ENCODE measurements at places on chromosomes 13 and 19.

- no peak for DNase-seq
These were observed 7.3 kb upstream of the KCTD15 start for GRCh38 chr19:33789344-33789743.

DNA sequence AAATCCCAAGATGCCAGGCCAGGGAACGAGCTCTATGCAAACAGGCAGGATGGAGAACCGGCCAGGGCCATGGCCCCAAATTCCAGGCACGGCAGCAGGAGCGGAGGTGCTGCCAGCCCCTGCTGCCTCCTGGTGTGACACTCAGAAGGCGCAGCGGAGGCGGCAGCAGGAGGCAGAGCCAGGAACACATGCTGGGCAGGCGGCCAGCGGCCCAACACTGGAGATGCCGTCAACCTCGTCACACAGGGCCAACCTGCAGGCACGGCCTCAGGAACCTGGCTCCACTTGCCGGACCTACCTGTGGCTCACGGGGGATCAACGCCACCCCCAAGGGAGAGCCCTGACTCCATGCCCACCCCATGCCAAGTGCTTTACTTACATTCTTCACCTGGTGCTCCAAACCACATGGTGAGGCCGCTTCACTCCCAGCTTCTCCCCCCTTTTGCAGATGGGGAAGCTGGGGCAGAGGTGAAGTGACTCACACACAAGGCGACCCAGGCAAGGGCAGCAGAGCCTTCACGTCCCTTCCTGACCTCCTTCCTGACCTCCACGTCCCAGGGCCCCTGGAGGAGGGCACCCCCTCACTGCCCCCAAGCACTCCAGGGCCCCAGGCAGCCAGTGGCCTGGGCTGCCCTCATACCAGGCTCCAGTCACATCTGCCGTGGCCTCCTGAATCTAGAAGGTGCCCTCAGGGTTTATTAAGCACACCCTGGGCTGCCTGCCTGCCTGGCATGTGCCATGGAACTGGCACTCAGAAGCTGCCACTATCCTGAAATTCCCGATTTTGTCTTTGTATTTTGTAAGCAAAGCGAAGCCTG is 43.5 kb downstream of the GGACT start:
- DNase-seq = no peak

GRCh38 chr19:9427941-9428340 is 7.4 kb downstream of the ZNF266 start:
- DNase-seq = no peak

GRCh38 chr13:33761740-33762139 is 56.2 kb upstream of the RFC3 start:
- peak; percentile 20 for DNase-seq

- no peak for DNase-seq
These were observed 406.3 kb downstream of the DCT start for GRCh38 chr13:94073007-94073744.

- no peak for DNase-seq
These were observed 126.3 kb upstream of the SLC7A1 start for GRCh38 chr13:29721766-29722165.

DNA sequence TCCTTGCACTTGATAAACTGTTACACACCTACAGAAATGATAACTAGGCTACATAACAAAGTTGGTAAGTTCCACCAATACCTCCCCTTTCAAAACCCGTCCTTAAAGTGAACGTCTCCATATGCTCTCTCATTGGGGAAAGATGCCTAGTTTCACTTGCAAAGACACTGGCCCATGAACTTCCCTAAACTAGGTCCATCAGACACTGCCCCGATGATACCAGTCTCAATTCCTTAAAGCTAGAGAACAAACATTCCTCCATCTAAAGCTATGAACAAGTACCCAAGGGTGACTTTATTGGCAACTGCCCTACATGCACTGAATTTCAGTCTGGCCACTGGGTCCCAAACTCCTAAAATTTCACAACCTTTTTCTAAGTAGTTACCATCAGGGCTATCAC is 39.9 kb downstream of the FOXO1 start:
- no peak for DNase-seq

- DNase-seq = no peak
These were observed 9.6 kb upstream of the GPR183 start for GRCh38 chr13:99316657-99317256.

DNA sequence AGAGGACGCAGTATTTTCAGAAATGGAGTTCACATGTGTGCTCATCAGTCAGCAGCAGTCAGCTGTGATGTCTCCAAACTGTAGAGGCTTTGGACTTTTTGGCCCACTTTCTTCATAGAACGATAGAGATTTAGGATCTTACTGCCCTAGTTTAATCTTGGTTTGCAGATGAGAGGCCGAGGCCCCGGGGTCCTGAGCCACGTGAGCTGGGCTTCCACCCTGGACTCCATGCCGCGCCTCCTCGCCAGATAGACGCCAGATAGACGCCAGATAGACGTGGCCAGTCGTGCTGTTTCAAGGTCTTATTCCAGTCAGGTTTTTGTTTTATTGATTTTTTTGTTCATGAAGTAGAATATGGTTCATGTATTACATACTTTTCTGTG is 11.7 kb upstream of the MCF2L start:
- no peak for DNase-seq

DNA sequence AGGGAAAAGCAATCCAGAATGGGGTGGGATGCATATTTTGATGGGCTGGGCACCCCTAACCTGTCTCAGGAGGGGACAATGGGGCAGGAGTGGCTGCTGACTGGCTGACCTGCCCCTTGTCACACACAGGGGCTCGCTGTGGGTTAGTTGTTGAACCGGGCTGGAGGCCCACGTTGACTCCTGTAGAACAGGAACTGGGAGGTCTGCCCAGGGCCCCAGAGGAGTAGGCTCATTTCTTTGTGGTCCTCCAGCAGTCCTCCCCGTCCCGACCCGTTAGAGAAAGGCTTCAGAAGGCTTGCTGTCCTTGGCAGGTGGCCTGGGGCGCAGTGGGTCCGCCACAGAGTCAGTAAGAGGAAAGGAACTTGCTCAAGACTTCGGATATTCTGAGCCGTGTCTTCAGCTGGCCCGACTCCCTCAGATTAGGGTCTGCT is 70.1 kb downstream of the COL4A1 start:
- no peak for DNase-seq

GRCh38 chr19:29259867-29260281 is 46.9 kb upstream of the UQCRFS1 start:
- peak; percentile 19 for DNase-seq

GRCh38 chr13:93984876-93985275 is 494.6 kb downstream of the DCT start:
- DNase-seq = no peak

DNA sequence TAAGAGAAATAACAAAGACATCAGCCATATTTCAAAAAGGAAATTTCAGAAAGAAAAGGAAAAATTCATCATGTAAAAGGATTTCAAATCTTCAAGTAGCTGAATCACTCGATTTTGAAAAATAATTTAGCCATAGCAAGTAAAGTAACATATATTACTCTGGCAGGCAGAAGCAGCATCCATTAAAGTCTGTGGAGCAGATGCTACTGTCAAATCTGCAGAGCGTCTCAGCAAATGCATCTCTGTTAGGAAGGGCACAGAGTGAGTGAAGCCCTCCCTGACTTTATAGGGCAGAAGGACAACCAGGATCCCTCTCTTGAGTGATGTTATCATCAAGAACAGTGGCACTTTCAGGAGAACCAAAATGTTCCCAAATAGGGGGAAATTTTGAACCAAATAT is 445.5 kb downstream of the EFNB2 start:
- no peak for DNase-seq

- DNase-seq = no peak
These were observed 162.7 kb downstream of the KDM4B start for GRCh38 chr19:5131506-5132205.

- DNase-seq = no peak
These were observed 12.5 kb downstream of the NCAN start for GRCh38 chr19:19224150-19224851.

DNA sequence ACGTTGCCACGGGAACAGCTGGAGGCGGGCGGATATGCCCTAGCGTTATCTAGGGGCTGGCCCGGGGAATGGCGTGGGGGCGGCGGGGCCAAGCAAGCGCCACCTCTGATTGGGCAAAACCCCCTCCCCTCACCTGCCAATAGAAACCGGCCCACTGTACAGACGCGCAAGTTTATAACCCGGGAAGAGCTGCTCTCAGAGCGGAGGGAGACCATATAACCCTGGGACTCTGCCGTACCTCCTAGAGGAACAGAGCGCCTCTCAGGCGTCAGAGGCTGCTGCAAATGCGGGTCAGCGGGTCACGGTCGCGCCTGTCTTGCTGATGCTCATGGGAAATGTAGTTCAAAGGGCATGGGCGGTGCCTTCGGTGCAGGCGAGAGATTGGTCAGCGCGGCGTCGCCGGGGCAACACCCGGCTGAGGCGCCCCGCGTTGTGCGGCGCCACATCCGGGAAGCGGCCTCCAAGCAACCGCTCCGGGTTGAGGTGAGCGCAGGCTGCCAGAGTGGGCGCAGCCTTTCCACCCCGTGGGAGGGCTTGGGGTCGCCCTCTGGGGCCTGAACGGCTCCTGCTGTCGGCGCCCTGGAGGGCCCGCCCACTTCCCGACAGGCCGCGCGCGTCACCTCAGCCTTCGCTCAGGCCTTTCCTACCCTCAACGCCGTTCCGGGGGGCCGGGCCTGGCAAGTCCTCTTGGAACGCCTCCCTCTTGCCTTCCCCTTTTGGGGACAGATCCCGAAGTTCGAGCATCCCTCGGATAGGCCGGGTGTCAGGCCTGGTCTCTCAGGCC is at the start of gene ZNF446:
TSS of gene ZNF446 (plus strand) at position 639 of the 784 bp plus-strand sequence. CDS start 867 bp downstream, outside the sequence.
- peak; percentile 94 for DNase-seq

GRCh38 chr13:21625366-21625765 is 21.4 kb upstream of the MICU2 start:
- no peak for DNase-seq

GRCh38 chr19:31232871-31233270 is 116.4 kb downstream of the TSHZ3 start:
- DNase-seq = no peak

DNA sequence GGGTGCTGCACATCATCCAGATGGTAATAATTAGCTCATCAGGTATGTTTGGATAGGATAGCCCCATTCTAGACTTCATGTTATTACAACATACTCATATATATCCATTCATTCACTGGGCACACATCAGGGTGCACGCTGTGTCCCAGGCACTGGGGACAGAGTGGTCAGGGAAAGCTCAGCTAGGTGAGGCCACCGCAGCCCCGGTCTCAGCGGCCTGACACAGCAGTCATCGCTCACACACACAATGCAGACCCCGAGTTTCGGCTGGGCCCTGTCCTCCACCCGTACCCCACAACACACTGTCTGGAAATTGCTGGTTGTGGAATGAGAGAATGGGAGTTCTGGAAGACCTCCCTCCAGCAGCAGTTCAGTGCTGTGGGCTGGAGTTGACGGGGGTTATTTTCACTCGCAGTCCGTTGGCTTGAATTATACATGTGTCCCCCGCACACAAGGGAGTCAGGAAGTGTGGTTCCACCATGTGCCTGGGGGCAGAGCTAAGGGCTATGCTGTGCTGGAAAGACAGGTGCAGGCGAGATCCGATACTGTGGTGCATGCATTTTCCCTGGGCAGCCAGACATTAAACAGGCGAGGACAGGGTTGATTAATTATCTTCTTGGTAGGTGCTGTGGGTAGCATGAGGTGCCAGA is 257.6 kb downstream of the TEX29 start:
- DNase-seq = no peak

DNA sequence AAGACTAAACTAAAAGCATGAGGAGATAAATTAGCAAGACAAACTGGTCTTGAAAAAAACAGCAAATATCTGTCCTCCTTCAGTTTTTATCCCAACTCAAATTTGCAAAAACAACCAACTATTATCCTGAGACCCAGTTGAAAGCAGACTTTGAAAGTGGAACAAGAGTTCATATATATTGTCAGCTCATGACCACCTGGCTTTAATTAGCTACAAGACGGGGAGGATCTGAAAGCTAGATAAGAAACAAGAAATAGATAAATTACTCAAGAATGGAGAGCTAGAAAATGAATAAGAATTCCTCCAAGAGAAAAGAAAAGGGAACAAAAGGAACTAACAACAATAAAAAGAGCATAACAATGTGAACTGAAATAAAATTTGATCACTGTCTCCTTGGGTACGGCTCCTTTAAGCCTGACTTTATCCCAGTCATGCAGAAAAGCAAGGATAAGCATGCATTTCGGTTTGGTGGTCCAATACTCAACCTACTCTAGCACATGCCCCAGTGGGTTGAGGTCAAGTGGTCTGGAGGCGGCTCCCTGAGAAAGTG is 246.9 kb downstream of the DCLK1 start:
- no peak for DNase-seq

DNA sequence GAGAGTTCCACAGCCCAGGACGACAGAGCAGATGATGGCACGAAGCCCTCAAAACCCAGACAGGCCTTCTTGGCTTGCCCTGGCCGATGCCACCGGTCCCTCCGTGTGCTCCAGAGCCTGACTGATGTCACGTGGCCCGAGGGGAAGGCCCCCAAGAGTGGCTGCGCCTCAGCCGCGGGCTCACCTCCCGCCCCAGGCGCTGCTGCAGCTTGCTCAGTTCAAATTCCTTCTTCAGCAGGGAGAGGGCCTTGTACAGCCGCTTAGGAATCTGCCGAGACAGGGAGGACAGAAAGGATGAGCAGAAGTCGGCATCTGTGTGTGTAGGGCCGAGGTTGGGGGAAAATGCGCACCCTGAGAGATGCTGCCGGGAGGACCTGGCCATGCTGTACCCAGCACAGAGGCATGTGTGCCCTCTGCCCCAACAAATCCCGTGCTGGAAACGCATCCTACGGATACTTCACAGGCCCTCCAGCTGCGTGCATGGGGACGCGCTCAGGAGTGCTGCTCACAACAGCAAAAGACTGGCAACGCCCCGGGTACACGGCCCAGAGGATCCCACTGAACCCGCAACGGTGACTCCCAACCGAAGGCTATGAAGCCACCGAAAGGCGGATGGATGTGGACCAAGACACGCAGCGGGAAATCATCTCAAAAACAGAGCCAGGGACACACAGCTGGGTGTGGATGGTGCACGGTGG is 12.9 kb downstream of the LONP1 start:
- no peak for DNase-seq

- DNase-seq = no peak
These were observed 65.1 kb downstream of the SPACA7 start for GRCh38 chr13:112441226-112441625.

DNA sequence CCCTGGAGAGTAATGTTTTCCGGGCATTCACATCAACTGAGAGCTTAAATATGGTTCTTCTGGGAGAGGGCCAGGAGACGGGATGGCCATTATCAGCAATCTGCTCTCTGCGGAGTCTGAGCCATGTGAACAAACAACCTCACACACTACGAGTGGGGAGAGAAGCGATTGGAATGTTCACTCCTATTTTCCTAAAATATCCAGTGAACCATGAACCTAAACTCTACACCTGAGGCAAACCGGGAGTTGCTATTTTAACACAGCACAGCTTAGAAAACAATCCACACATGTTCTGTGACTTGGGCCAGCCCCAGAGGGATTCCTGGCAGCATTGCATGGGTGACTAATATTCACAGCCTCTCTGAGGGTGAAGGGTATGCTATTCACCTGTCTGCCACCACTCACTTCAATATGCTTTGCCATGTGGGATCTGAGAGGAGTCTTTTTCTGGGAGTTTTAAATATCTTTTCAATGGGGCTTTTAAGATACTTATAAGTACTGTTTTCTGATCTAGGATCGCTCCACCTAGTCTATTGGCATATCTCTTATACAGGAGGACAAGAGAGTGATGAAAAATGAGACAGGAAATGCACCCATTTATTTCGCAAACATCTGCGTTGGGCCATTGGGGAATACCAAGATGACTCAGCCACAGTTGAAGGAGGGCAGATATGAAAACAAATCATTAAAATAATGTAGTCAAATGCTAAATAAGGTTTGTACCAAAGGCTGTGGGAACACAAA is 72.6 kb upstream of the SERP2 start:
- peak; percentile 22 for DNase-seq

- no peak for DNase-seq
These were observed 7.4 kb upstream of the FCGBP start for GRCh38 chr19:39941615-39942365.

GRCh38 chr19:35142606-35143230 is 337 bp upstream of the FXYD7 start:
- DNase-seq = no peak

All from DMS 273 treated with DMSO at 0.1 percent for 48 hours (cell line).